ENCODE measurements at places on chromosomes 7 and 10.

- DNase-seq, result peak; percentile 4
Measured at GRCh38 chr7:13742811-13743210, 246.7 kb downstream of the ETV1 start.

DNA sequence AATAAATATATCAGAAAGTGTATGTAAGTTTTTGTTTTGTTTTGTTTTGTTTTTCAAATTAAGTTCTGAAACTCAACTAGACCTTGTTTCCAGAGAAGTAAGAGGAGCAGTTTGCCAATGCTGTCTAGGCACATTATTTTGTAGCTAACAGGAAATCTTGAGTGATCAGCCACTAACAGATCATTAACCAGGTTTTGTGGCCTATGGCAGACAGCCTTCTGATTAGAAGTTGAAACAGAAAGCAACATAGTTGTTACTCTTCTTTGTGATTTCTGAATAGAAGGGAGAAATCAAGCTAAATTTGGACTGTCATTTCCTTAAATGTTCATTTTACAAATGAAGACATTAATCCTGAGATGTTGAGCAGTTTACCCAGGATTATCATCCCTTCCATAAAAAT lies 142.6 kb downstream of the PLXDC2 start:
- DNase-seq, result no peak

GRCh38 chr7:156234192-156234591 lies 406.4 kb upstream of the RNF32 start:
- DNase-seq, result no peak

- DNase-seq, result no peak
Measured at GRCh38 chr7:151729521-151729921, 147.4 kb downstream of the PRKAG2 start.

- peak; percentile 12 for DNase-seq
Measured at GRCh38 chr10:128059266-128059981, 66.8 kb downstream of the MKI67 start.

- peak; percentile 7 for DNase-seq
Measured at GRCh38 chr10:43234471-43235041, 32.3 kb downstream of the RASGEF1A start.

DNA sequence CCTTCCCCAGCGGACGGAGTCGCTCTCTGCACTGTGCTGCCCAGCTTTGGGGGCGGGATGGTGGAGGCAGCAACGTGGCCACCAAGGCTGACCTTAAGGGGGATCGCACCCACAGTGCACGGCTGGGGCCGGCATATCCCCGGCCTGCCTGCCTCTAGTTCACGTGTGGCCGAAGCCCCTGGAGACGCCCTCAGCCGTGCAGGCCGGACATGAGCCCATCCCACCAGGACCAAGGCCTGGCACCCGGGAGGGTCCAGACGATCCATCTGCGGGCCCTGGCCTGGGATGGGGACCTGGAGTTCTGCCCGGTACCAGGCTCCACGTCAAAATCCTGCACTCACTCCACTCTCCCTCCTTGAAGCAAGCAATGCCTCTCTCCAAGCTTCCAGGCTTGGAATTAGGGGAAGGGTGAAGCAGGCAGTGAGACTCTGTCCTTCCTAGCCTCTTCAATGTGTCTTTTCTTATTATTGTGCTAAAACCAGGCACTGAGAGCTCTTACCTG lies 520.8 kb downstream of the REEP3 start:
- no peak for DNase-seq

GRCh38 chr7:132328047-132328620 lies 248.1 kb downstream of the PLXNA4 start:
- DNase-seq, result no peak

DNA sequence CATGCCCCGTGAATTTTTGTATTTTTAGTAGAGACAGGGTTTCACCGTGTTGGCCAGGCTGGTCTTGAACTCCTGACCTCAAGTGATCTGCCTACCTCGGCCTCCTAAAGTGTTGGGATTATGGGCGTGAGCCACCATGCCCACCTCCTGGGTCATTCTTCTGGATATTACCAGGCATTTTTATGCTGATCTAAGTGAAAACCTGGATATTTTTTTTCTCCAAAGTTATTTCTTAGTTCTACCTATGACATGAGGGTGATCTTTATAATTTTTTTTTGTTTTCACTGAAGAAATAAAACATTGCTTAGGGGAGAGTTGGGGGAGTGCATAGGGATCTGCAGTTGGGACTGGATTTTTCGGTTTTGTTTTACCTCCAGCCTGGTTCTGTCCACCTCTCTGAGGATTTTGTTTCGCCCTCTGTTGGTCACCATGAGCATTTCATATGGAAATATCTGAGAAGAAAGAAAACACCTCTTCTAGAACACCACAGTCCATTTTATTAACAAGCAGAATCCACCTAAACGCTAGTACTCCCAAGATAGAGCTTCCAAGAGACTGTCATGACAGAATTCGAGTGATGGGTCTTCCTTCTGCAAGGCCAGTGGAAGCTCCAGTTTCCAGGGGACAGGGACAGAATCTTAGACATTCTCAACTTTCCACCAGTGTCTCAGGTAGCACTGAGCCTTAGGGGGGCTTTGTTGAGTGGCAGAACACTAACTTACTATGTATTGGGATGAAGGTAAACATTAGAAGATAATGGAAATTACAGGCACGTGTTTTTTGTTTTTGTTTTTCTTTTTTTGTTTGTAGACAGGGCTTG lies 33.4 kb upstream of the AFAP1L2 start:
- no peak for DNase-seq

GRCh38 chr10:122939133-122939855 lies 14.7 kb downstream of the C10orf88 start:
- DNase-seq, result no peak

GRCh38 chr7:33806298-33807154 lies 98.8 kb upstream of the BMPER start:
- no peak for DNase-seq

DNA sequence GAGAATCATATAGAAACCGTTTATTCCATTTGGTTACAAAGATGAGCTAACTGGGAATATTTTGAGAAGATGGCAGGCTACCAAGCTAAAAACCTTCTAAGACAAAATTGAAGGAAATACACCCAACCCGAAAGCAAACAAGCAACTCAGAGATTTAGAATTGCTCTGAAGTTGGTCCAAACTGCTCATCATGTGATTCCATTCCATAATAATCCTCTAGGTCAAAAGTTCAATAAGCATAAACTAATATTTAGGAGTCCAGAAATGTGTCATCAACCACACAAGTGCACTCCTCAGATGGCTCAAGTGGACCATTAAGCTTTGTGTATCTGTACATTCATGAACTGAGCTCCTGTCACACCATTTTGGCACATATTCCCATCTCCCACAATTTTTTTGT lies 28.7 kb downstream of the DGKI start:
- no peak for DNase-seq

DNA sequence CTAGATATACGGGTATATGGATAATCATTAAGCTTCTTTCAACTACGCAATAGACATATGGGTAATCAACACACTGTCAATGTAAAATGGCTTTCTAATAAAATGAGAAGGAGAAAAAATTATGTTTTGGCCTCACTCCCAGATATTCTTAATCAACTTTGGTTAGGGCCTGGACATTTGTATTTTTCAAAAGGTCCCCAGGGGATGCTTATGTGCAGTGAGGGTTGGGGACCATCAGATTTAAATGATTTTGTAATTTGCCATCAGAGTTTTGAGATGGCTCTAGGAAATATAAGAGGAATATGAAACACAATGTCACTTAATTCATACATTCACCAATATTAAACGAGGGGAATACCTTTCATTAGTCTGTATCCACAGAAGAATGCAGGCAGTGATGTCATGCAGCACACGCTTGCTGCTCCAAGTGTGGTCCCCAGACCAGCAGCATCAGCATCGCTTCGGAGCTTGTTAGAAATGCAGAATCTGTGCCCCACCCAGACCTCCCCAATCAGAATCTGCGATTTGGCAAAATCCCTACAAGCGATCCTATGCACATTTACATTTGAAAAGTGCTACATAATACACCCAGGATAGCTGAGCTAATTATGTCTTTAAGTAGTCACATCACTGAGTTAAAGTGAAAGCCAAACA lies 75.1 kb downstream of the INHBA start:
- DNase-seq, result no peak

DNA sequence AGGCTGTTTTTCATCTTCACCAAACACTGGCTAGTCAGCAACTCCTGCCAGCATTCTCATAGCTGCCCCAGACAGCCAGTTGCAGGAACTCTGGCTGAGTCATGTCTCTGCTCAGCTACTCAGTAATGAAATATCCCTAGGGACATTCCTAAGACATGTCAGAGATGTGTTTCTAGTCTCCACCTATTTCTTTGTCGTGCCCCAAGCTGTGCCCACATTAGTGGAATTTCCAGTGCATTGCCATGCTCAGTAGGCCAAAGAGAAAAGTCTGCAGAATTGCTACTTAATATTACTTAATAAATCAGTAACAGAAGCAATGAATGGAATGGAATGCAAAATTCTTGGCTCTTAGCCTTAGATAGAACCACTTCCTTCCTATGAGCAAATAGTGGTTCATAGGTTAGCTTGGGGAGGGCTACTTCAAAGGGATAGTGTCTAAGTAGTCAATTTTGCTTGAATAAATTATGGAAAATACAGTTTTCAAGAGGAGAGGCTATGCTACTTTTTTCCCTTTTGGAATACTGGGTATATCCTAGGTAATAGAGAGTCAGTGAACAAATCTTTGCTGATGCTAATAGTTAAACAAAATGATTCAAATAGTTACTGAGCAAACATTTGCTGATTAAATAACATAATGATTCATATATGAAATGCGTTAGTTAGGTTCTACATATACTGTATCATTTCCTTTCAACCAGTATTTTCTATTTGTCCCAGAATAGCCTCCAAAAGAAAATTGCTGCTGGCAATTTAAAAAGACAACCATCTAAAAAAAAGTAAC lies 23.6 kb upstream of the SEMA3C start:
- no peak for DNase-seq

GRCh38 chr10:60495338-60496055 lies 105.8 kb upstream of the ANK3 start:
- no peak for DNase-seq

- no peak for DNase-seq
Measured at GRCh38 chr7:94418851-94419250, 24.2 kb downstream of the COL1A2 start.

- DNase-seq, result no peak
Measured at GRCh38 chr10:8325024-8325980, 270.8 kb downstream of the GATA3 start.

DNA sequence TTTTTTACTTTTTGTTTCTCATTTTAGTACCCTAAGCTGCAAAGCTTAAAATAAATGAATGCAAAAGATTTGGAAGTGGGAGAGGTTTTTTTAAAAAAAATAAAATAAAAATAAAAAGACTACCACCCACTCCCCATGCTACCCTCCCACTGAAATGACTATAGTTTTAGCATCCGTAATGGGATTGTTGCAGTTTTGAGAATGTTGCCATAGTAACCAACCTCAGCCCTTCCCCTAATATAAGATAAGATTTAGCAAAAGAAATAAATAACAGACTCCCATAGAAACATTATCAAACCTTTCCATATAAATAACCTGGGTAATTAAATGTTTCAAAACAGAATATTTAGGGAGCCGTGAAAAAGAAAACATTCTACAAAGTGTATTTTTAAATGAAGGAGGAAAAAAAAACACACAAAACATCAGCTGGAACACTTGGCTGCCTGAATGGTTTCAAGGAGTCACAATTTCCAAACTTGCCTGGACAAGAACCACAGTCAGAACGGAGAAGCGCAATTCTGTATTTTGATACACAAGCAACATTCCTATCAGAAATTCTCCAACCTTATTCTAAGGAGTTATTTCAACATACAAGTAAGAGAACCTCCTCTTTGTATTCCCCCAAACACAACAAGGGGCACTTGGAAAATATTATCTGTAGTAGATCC lies 57.4 kb downstream of the DGKI start:
- DNase-seq, result no peak

GRCh38 chr7:23546897-23547572 lies 15.3 kb upstream of the TRA2A start:
- peak; percentile 87 for DNase-seq

DNA sequence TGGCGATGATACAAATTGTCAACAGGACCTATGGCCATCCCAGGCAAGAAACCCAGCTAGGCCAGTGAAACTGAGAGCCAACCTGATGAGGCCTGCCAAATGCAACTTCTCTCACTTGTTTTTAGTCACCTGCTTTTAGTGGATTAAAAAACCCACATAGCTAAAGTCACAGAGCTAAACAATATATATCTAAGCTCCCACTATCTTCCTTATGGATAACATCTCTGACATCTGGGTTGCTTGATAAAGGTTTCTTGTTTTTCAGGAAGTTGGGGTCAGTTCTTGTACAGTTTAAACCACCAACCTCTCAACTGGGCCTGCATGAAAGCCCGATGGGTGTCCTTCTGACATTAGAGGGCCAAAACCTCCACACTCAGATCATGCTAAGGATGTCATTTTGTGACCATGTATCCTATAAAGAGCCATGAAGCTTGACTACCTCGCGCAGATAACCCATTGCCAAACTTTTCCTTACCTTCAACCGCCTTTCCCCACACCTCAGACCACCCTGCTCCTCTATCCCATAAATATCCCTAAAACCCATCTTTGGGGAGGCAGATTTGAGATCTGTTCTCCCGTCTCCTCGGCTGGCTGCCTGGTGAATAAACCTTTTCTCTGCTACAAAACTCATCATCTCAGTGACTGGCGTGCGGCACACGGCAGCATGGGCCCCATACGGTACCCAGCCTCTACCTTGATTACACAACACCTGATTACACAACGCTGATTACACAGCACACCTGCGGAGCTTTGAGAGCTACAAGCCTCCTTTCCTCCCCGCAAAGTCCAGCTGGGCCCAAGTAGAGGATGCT lies 797 bp upstream of the STMP1 start:
- peak; percentile 5 for DNase-seq

GRCh38 chr7:42858570-42858969 lies 53.3 kb downstream of the C7orf25 start:
- DNase-seq, result no peak

DNA sequence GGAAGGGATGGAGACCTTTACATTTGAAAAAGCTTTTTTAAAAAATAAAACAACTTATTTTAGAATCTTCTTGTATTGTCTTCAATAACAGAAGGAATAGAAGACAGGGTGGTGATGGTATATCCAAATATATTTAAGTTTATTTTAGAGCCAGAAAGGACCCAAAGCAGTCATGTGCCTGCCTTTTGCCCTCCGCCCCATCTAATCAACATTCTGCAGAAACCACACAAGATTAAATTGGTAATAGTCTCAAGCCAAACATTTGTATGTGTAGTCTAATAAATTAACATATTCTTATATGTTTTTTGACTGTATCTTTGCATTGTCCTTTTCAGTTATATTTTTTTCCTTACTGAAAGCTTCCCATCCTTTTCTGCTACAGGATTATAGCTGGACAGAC lies 16.5 kb upstream of the NUP42 start:
- no peak for DNase-seq

DNA sequence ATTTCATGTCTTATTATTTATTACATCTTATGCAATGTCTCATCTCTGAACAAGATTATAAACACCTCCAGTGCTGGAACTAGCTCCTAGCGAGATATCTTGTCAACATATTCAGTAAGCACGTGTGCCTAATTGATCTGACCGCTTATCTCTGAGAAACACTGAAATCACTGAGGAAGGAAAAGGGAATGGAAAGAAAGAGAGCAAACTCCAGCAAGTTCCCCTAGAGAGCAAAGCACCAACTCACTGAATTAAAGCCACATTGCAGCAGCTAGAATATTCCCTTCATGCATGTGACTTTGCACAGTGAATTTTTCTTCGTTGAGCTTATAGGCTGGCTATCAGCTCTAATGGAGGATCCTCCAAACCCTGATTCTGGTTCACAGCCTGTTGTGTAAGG lies 177.1 kb upstream of the FRMD4A start:
- DNase-seq, result no peak

- DNase-seq, result no peak
Measured at GRCh38 chr10:104273286-104273685, 4.3 kb downstream of the GSTO2 start.

Measured in CD4-positive, alpha-beta T cell treated with Interleukin-4 for 1 hour (primary cell).